ENCODE measurements at places on chromosomes 12 and 14.

- no peak for DNase-seq
These were observed 448.5 kb downstream of the TMEM121 start for GRCh38 chr14:105974902-105975301.

DNA sequence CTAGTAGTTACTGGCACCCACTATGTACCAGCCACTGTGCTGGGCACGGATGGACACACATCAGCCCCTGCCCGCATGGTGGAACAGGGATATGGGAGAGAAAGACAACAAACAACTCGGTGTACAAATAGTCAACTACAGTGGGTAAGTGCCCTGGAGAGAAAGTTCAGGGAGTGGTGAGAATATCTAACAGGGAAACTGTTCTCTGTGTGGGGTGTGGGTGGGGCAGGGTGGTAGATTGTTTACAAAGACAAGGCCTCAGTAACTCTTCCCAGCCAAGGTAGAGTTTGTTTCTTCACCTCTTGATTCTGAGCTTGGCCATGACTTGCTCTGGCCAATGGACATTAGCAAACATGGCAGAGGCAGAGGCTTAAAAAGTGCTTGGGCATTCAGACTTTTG lies 12.9 kb upstream of the CLMN start:
- DNase-seq: no peak

GRCh38 chr14:86491743-86492142 lies 961.8 kb downstream of the FLRT2 start:
- DNase-seq: no peak

- peak; percentile 36 for DNase-seq
These were observed 545.1 kb upstream of the ATP2B1 start for GRCh38 chr12:90253674-90254181.

GRCh38 chr12:89775063-89775985 lies 66.7 kb upstream of the ATP2B1 start:
- DNase-seq: no peak

DNA sequence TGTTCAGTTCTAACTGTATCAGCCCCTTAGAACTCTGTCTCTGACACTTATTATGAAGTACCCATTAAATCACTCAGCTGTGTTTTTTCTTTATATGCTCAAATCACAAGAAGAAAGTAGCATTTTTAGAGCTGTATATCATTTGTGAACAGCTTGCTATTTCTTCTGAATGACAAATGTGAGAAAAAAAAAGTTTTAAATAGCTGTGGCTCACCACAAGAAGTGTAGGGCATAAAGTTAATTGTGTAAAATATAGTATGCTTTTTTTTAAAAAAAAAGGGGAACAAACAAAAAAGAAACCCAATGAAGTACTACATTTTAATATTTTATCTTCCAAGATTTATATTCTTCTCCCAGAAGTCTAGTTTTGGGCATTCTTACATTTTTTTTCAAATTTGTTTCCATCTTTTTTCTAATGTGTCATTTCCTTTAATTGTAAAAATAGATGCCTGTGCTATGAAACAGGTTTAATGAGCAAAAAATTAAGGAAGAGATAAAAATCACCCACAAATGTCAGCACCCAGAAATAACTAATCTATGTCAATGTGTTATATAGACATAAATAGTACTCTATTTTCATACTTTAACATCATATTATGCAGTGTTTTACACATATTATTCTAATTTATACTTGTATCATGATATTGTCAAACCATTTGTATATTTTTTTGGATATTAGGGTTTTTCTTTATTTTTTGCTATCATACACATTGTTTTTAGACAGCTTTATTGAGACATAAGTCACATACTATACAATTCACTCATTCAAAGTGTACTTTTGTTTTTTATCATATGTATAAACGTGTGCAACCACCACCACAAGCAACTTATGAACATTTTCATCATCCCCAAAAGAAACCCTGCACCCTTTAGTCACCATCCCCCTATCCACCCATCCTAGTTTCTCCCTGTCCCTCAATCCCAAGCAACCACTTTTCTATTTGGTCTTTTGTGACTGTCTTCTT lies 22.4 kb upstream of the LRRK2 start:
- DNase-seq: no peak

- DNase-seq: no peak
These were observed 7.5 kb upstream of the CHD4 start for GRCh38 chr12:6614513-6615172.

DNA sequence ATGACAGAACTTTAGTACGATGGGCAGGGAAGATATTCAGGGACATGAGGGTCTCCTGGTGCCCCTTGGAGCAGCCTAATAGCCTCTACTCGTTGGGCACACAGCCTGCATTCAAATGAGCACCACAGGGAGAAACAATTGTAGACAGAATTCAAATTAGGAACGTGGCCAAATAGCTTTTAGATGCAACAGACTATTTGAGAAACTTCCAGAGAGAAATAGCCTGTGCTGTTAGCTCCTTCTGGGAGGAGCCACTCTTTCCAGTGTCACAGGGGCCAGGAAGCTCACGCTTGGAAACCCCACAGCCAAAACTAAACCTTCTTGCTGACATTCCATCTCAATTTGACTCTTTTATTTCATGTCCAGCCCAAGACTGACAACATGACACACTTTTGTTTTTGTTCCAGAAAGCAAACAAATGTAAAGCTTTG lies 114.5 kb downstream of the RPAP3 start:
- DNase-seq: no peak

GRCh38 chr12:6927379-6928021 lies at the start of gene ATN1:
ATN1 (plus strand) TSS chr12:6927959; CDS start chr12:6934002, 6,043 bp downstream.
- peak; percentile 73 for DNase-seq

DNA sequence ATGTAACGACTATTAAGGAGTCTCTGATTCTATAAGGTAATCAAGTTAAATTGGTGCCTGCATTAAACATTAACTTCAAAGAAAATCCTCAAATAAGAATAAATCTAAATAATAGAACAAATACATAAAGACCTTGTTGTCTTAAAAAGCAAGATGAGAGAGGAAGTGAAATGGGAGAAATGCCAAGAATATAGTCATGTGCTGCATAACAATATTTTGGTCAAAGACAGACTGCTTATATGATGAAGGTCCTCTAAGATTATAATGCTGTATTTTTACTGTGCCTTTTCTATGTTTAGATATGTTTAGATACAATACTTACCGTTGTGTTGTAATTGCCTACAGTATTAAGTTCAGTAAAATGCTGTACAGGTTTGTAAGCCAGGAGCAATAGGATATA lies 213.6 kb downstream of the C12orf42 start:
- no peak for DNase-seq

DNA sequence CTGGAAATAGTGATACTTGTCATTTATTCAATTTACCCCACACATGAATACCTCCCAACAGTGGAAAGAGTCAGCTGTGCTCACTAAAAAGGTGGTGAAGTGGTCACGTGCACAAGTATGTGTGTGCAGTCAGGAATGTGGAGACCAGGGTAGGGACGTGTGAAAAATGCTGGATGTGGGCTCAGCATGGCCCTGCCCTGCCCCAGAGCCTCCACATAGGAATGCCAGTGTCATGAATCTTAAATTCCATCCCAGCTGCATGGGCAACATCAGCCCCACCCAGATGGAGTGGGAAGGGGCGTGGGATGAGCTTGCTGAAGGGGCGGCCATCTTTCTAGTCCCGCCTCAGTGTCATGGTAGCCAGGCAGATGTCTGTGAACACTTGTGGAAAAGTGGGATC lies 87.7 kb downstream of the C12orf75 start:
- no peak for DNase-seq

GRCh38 chr12:89703768-89704167 lies 4.9 kb downstream of the ATP2B1 start:
- DNase-seq: no peak

- no peak for DNase-seq
These were observed 88.9 kb downstream of the MED13L start for GRCh38 chr12:116188581-116188980.

GRCh38 chr12:72368719-72369422 lies 96.7 kb downstream of the TRHDE start:
- DNase-seq: no peak

- no peak for DNase-seq
These were observed 55.5 kb upstream of the PCED1B start for GRCh38 chr12:47023953-47024352.

- no peak for DNase-seq
These were observed 573.2 kb downstream of the PRKD1 start for GRCh38 chr14:29354486-29354885.

- no peak for DNase-seq
These were observed 73.4 kb downstream of the SPTB start for GRCh38 chr14:64806202-64806861.

GRCh38 chr14:53183056-53183455 lies 29.9 kb upstream of the DDHD1 start:
- DNase-seq: no peak
